Stimulated activated CD4-positive, alpha-beta T cell treated with anti-CD3 and anti-CD28 coated beads, TNF-alpha, amount 100 ng/mL, for 1 hour (primary cell): ENCODE measurements at places on chromosomes 1 and 21.

- DNase-seq, result no peak
These were observed 43.4 kb downstream of the GNPAT start for GRCh38 chr1:231284441-231284840.

DNA sequence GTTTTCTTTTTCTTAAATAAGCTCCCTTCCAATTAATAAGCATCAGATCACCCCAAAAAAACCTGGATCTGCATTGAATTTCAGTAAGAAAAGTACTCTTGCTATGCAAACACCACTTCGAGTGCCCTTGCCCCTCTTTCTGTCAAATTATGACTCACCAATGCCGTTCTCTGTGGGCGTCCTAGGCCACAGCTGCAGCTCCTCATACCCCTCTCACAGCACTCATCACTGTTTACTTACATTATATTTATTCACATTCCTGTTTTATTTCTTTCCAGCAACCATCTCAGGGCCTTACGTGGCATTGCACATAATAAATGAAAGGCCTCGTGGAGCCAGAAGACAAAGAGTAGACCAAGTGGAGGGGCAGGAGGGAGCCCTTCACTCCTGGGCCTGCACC lies 99.1 kb upstream of the CTTNBP2NL start:
- DNase-seq, result no peak

- no peak for DNase-seq
These were observed 17.1 kb downstream of the TEX35 start for GRCh38 chr1:178530037-178530402.

DNA sequence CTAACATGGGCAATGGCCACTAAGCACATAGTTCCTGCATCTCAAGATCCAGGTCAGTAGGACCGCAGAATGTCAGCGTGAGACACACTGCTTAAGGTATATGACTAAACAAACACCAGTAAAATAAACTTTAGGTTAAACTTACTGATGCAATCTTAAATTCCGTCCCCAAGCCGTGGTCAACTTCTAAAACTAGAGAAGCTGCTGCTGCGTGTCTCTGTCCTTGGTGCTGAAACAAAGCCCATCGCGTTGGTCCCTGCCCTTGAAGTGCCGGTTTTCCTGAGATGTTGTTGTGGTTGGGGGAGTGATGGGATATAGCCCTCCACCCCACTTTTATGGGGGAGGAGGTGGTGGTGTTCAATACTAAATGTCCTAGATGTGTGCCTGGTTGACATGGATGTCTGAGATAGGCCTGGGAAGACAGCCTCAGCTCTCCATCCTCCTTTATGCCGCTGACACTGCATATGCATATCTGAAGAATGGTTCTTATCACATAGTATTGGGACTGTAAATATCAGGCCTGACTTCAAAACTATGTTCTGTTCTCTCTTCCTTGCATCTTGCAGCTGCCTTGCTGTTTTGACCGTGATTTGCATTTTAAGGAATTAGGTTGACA lies 72.0 kb upstream of the KCNA3 start:
- peak; percentile 8 for DNase-seq

DNA sequence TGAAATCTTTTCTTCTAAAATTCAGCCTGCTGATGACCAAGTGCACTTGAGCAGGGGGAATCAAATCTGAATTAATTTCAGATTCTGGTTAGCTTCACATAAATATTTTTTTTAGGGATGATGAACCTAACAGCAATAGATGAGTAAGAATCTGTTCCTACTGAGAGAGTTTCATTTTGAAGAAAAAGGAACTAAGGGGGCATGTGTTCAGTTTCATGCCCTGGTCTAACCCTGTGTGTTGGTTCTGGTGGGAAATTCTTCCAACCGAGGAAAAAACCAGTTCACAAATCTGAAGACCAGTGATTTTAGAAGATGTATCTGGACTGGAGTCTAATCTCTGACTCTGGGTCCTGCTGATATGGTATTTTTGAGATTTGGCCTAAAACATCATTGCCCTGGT lies 13.7 kb downstream of the SELL start:
- no peak for DNase-seq

DNA sequence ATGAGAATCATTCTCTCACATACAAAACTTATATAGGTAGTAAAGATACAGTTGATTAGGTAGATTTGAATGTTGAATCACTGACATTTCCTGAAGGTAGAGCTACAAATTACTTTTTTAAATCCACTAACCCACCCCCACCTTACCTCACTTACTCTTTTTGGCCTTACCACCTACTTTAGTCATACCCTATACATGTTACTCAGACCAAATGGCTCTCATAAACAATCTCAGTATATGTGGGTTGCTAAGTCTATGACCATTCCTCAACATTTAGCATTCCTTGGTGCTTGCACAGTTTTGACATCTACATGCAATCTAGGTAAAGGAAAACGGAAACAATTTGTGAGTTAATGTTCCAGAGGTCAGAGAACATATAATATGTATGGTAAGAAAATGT lies 26.3 kb downstream of the SYDE2 start:
- no peak for DNase-seq

DNA sequence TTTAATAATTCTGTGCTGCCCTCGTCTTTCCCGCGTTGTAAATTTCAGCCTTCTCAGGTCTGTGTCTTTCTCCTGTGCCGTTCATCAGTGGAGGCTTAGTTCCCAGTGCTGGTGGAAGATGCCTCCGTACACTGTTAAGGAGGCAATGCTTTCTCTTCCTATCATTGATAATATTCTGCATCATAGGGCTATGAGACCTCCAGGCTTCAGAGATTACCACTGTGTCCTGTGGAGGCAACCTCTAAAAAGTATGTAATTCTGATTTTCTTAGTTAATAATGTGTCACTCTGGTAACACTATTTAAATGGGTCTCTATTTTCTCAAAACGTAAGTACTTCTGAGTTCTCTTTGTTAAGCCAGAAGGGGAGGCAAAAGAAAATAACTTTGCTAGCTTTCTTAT lies 538.3 kb downstream of the SMYD3 start:
- no peak for DNase-seq

- no peak for DNase-seq
These were observed 820.3 kb downstream of the ADGRL2 start for GRCh38 chr1:82621076-82621475.

- DNase-seq, result no peak
These were observed 53.3 kb downstream of the GATAD2B start for GRCh38 chr1:153869486-153869885.

GRCh38 chr1:125085720-125086591 lies 3901.2 kb downstream of the SRGAP2C start:
- DNase-seq, result no peak

- no peak for DNase-seq
These were observed 604.6 kb downstream of the LRRIQ3 start for GRCh38 chr1:73593364-73593763.

DNA sequence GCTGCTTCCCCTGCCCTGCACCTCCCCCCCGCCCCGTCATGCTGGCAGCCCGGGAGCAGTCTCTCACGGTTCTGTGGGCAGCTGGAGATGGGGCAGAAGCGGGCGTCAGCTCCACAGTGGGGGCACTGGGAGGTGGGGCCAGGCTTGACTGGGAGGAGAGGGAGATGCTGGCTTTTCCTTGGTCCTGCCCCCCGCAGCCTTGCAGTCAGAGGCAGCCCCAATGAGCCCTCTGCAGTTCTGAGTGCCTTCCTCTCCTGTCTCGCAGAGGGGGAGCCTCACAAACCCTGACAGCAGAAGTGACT lies 21.7 kb downstream of the ARHGEF10L start:
- DNase-seq, result no peak

GRCh38 chr1:212295579-212295978 lies 10.4 kb downstream of the PPP2R5A start:
- DNase-seq, result no peak

GRCh38 chr1:114986286-114986685 lies 43.3 kb upstream of the TSHB start:
- no peak for DNase-seq
